NCI-H69 (cell line): ENCODE measurements at places on chromosomes 1 and 21.

- DNase-seq, result no peak
These were observed 1.6 kb downstream of the CRYBG2 start for GRCh38 chr1:26352338-26352679.

GRCh38 chr1:97791251-97791650 lies 129.6 kb downstream of the DPYD start:
- no peak for DNase-seq

DNA sequence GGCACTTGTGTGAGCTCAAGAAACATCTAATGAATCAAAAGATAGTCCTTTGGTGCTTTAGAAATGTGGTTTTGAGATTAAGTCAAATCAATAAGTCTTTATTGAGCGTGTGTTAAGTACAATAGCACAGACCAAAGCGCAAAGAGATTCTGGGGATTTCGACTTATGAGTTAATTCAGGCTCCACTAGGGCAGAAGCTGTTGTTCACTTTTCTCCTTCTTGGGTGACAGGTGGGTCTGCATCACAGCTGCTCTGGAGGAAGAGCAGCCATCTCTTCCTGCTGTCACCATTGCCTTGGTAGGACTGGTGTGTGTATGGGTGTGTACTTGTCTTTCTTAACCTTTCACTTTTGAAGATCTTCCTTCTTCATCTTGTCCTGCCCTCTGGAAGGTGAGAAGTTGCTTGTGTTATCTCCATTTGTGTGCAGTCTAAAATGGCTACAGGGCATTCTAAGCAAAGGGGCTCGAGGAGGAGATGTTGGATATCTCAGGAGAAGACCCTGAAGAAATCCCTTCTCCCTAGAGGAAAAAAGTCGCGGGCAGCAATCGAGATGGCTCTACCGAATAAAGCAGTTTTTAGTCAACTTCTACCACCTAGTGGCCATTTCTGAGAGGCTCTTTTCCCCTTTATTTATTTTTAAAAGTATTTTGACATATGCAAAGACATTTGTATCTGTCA lies 22.9 kb upstream of the DISC1 start:
- DNase-seq, result peak; percentile 79

GRCh38 chr1:32830092-32830852 lies 12.8 kb downstream of the S100PBP start:
- no peak for DNase-seq

- DNase-seq, result no peak
These were observed 19.4 kb upstream of the KCNE1 start for GRCh38 chr21:34531399-34531798.

GRCh38 chr1:231187571-231187970 lies 25.7 kb downstream of the TRIM67 start:
- no peak for DNase-seq

DNA sequence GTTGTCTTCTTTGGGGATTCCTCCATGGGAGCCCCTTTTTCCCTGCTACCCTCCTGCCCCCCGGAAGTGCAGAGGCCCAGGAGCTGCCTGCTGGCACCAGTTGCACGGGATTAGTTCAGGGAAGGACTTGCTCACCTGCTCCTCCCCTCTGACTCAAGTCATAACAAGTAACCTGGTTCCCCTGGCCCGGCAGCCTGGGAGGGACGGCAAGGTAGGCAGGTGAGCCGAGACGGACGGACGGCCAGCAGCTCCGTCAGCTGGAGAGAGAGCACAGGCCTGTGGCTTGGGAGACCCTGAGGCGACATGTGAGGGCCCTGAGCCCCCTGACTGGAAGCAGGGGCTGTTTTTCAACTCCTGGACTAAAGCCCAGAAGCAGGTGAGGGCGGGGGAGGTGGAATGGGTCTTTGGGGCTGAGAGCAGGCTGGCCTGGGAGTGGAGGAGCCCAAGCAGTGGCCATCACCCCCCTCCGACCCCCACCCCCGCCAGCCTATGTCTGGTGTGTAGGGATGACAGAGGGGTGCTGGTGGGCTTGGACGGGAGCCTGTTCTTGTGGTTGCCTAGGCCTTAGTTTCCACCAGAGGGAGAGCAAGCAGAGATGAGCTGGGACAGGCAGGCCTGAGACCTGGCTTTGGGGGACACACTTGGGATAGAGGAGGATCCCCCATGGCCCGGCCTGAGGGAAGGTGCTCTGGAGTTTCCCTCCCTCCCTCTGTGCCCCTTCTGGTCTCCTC lies at the start of gene INAVA:
Gene INAVA (plus strand): TSS at position 189 of the 731 bp plus-strand sequence. CDS start 3,501 bp downstream, outside the sequence.
- no peak for DNase-seq

DNA sequence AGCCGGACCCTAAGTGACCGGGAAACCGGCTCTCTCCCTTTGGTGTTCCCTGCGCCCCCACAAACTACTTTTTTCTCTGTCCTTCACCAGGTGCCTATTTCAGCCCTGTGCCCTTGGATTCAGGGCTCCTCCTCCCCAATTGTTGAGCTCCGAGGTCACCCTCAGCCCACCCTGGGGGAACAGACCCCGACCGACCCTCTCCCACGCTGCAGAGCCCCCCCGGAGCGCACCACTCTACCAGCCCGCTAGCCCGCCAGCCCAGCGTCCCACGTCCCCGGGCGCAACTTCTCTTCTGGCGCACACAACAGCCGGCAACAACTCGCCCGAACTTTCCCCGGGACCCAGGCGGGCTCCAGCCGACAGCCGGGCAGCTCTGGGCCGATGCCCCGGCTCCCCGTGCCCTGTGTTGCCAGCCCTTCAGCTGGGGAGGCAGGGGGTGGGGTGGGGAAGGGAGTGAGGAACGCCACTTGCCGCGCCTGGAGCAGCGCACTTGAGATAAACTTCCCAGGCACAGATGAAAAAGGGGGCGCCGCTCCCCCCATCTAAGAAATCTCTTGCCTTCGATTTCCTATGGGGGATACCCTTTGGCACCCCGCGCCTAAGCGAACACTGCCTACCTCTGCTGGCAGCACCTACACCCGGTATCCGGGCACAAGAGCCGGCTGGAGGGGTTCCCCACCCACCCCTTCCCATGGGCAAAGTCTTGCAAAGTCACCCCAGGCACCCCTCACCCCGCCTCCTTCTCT lies 997 bp downstream of the CASZ1 start:
- DNase-seq, result peak; percentile 55

DNA sequence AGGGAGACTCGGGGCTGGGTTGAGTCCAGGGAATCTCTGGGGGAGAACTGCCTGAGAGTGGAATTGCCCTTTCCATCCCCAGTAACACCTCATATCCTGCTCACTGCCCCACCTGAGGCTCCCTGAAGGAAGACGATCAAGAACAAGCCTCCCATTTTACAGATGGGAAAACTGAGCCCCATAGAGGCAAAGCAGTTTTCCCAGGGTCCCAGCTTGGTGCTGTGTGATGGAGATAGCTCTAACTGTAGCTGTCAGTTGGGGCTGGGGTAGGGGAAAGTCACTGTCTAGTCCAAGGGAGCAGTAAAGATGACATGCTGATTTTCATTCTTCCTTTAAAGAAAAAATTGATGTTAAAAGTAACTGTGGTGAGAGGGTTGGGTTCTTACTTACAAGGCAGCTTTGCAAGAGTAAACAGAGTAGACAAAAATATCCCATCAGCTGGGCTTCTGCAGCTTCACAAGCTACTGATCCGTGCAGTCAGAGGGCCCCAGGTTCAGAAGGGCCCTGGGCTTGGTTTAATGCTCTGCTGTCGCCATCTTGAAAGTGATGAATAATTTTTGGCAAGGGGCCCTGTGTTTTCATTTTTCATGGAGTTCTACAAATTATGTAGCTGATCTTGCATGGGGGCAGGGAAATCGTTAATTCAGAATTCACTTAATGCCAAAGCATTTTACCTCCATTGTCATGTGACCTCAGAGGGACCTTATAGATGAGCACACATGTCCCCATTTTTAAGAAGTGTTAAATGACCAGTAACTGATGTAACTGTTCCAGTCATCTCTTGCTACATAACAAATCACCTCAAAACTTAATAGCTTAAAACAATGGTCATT lies 17.6 kb upstream of the TNFRSF1B start:
- no peak for DNase-seq

DNA sequence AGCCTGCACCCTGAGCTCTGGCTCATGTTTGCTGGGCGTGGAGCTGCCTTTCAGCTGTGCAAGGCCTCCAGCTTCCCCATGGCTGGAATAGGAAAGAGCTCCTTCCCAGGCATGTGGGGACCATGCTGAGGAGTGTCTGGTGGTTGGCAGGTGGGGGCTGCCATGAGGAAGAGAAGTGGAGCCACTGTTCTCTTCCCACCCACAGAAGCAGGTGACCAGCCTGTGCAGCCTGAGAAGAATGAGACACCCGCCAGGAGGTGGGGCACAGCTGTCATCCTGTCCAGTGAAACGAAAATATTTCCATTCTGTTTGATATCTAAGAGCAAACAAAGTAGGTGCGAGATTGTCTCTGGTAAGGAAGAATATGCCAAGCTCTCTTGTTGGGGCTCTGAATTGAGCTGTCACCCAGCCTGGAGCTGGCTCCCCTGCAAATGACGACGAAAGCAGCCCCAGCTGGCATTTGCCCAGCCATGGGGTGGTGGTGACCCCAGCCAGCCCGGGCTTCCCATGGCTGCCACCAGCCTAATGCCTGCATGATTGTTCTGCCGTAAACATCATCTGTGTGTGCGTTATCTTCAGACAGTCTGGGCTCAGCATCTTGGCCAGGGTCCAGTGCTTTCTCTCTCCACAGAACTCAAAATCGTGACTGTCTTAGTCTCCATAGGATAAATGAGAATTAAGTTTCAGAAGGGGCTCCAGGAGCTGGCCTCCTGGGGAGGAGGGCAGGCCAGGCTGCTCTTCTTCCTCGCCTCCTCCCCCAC lies 429.8 kb upstream of the VAMP3 start:
- peak; percentile 74 for DNase-seq

DNA sequence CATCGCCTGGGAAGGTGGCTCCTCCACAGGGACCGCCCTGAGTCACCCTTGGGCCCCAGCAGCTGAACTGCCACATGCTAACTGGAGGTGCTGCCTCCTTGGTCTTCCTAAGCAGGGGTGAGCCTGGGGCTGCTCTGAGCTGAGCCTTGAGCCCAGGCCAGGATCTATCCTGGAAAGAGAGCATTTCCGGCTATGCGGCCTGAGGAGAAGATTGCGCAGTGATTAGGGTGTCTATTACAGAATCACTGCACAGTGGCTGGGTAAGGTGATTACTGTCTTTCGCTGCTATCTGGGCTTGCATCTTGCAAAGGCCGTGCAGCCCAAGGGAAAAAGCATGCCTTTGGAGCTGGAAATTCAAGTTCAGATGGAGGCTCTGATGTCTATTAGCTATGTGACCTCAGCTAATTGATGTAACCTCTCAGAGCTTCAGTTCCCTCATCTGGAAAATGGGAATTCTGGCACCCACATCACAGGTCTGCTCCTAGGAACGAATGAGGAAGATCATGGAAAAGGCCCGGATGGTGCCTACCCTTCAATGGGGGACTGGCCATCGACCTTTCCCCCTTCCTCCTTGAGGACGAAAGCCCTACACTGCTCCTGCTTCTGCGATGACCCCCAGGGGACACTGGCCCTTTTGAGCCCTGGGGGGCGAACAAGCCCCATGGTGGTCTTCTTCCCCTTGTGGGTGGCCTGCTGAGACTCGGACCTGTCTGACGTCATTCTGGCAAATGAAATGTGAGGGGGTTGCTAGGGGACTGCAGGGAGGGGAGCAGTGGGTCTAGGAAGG lies 38.0 kb downstream of the GPR161 start:
- no peak for DNase-seq

GRCh38 chr1:2438038-2438437 lies 25.7 kb upstream of the PEX10 start:
- DNase-seq, result peak; percentile 32

GRCh38 chr1:40153073-40153770 lies 8.0 kb upstream of the RLF start:
- peak; percentile 42 for DNase-seq

GRCh38 chr1:243505986-243506689 lies 250.3 kb downstream of the SDCCAG8 start:
- DNase-seq, result no peak

DNA sequence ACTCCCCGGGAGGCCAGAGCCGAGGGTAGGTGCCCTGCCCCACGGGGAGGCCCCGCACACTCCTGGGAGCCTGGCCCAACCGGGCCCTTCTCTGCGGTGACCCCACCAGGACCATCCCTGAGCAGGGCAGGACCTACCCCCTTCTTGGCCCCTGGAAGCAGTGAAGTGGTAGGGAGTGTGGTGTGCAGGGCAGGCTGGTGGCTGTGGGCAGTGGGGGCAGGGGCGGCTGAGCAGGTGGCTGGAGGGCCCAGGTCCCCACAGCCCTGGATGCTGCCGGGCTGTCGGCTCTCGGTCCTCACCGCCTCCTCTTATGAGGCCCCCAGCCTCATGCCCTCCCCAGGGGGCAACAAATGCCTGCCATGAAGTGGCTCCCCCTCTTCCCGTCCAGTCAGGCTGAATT lies 19.5 kb downstream of the PLCH2 start:
- DNase-seq, result no peak

GRCh38 chr1:226069811-226070489 lies 7.4 kb downstream of the H3-3A start:
- DNase-seq, result no peak

GRCh38 chr1:7576946-7577657 lies 194.0 kb upstream of the VAMP3 start:
- peak; percentile 3 for DNase-seq
